ENCODE measurements at places on chromosomes 11 and 22.

DNA sequence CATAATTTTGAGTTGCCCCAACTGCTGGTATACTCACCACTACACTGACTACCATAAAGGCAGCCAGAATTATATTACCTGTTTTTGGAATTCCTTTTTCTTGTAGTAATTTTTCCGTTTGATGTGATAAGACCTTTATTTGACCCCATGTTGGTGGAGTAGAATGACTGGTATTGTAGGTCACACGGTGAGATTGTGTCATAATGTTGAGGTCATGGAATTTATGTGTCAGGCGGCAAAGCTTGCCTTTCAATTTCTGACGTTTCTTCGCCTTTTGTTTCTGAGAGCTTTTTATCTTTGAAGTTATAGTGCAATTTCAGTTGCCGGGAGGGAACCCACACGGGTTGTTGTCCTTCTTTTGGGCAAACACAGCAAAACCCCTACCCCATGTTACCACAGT, 13.0 kb downstream of the OR52K1 start:
- DNase-seq = no peak

GRCh38 chr11:24249921-24250320, 246.9 kb upstream of the LUZP2 start:
- DNase-seq = no peak

- DNase-seq = no peak
Measured at GRCh38 chr11:8814923-8815240, 96.1 kb upstream of the AKIP1 start.

DNA sequence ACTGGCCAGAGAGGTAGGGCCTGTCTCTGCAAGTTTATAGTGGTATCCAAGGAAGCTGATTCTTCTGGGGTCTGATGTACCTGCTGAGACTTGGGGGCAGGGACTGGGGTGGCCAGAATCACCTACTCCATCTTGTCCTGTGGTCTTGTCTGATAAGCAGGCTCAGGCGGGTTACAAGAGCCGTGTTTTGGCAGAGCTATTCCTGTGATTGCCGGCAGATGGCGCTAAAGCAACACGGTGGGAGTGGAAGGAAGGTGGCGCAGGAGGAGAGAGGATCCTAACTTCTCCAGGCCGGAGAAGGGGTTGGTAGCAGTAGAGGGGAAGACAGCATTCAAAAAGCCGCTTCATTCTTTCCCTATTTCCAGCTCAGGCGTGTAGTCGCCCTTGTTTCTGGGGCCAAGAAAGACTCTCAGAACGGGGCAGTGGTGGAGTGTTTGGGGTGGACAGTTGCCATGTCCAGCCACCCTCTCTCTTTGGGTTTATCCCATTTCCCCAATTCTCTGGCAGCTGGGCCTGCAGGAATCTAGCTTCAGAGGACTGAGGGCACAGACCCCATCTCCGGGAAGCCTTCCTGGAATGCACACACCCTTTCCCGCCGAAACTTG, 15.1 kb downstream of the CHRM1 start:
- DNase-seq = peak; percentile 81

GRCh38 chr11:60921777-60922335, 2.4 kb upstream of the TMEM132A start:
- no peak for DNase-seq

GRCh38 chr11:118060869-118061268, 16.0 kb upstream of the TMPRSS4 start:
- DNase-seq = no peak

- DNase-seq = no peak
Measured at GRCh38 chr11:40241524-40242051, 1217.9 kb downstream of the LRRC4C start.

DNA sequence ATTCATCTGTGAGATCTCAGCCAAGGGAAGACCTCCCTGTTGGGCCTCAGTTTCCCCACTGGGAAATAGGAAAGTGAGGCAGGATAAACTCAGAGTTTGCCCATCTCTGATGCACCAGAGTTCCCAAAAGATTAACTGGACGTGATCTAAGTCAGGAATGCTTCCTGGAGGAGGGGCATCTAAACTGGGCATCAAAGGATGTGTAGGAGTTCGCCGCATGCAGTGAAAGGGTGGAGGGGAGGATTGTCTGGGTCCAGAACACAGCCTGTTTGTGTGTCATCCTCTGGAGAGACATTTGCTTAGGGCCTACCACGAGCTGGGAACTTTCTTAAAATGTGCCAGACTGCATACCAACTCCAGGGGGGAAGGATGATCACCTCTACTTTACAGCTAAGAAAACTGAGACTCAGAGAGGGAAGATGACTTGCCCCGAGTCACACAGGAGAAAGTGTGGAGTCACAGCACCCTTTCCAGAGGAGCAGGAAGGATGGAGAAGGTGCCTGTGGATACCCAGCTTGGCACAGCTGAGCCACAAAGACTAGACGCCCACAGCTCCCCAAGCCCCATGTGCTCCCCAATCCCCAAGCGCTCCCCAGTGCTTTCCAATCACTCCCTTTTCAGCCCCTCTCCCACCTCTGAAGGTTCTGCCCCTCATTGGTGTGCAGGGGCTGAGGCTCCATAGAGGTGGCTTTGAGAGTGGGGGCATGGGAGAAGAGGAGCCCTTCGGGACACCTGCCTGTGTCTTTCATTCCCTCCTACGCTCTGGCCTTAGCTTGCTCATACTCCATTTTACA, 50.1 kb downstream of the MN1 start:
- no peak for DNase-seq

DNA sequence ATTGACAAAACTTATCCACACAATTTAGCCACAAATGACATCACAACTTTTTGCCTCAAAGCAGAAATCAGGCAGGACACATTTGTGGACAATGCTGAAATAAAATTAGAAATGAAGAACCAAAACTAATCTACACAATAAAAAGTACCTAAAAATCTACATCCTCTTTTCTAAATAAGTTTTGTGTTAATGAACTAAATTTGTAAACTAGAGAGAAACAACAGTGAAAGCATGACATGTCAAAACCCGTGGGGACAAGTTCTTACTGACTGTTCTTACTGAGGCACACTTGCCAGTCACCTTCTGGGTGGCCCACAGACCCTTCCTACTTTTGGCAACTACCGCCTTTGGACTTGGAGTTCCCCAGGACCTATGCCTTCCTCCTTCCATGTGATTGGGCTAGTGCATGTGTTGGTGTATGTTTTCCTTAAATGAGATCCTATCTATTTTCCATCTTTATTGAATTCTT, 60.7 kb upstream of the MUC15 start:
- no peak for DNase-seq

DNA sequence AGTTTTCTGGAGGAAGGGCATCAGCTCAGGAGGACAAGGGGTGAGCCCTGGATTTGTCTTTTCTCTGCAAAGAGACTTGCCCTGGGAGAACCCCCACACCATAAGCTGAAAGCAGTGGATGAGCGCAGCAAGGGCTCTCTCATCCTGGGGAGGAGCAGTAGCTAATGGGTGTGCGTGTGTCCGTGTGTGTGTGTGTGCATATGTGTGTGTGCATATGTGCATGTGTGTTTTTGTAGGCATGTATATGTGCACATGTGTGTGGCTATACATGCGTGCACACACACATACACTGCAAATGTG, 45.3 kb downstream of the SMIM38 start:
- no peak for DNase-seq

- no peak for DNase-seq
Measured at GRCh38 chr11:3840870-3841425, at the start of gene RHOG. Gene RHOG, minus strand, starts transcription at chr11:3840959. Its CDS starts 12,821 bp downstream, at chr11:3828138.

- no peak for DNase-seq
Measured at GRCh38 chr22:23220485-23221350, 40.4 kb downstream of the BCR start.

DNA sequence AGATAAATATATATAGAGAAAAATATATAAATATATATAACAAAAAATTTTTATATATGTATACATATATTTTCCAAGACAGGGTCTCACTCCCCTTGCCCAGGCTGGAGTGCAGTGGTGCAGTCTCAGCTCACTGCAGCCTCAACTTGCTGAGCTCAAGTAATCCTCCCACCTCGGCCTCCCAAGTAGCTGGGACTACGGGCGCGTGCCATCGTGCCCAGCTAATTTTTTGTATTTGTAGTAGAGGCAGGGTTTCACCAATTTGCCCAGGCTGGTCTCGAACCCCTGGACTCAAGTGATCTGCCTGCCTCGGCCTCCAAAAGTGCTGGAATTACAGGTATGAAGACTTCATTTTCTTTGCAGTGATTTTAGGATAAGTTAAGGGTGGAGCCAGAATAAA, 38.9 kb upstream of the SEPTIN5 start:
- no peak for DNase-seq

GRCh38 chr22:39325392-39325932, 6.0 kb upstream of the RPL3 start:
- no peak for DNase-seq

- DNase-seq = no peak
Measured at GRCh38 chr11:121521145-121522042, 68.6 kb upstream of the SORL1-AS1 start.

DNA sequence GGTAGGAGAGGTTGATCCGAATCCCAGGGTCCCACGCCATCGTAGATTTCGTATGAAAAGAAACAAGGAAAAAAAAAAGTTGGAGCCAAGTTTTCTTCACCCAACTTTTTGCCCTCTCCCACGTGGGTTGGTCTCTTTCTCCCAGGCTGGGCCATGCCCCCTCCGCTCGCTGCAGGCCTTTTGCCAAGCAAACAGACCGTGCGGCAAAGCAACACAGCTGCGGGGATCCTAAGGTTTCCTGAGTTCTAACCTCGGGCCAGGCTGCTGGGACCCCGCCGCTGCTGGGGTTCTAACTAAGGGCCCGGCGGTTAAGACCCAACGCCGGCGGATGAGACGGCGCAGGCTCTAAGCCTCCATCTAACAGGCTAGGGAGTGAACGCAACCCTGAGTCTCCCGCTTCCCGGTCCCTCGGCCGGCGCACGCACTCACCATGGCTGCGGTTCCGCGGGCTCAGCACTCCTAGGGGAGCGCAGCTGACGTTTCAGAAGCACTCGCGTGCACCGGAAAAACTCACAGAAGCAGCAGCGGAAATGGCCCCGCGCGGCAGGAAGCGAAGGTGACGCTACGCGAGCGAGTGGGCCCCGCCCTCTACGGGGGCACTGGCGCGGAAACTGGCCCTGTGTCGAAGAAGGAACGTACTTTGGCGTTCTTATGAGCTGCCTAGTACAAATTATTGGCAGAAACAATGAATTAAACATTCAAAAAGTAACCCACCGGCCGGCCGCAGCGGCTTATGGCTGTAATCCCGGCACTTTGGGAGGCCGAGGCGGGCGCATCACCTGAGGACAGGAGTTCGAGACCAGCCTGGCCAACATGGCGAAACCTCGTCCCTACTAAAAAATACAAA, at the start of gene SNU13:
SNU13 (minus strand) TSS at position 503 of the 847 bp plus-strand sequence; CDS start at position 432, 71 bp downstream.
- DNase-seq = peak; percentile 87

GRCh38 chr11:126194121-126194543, 17.3 kb downstream of the RPUSD4 start:
- DNase-seq = peak; percentile 26

DNA sequence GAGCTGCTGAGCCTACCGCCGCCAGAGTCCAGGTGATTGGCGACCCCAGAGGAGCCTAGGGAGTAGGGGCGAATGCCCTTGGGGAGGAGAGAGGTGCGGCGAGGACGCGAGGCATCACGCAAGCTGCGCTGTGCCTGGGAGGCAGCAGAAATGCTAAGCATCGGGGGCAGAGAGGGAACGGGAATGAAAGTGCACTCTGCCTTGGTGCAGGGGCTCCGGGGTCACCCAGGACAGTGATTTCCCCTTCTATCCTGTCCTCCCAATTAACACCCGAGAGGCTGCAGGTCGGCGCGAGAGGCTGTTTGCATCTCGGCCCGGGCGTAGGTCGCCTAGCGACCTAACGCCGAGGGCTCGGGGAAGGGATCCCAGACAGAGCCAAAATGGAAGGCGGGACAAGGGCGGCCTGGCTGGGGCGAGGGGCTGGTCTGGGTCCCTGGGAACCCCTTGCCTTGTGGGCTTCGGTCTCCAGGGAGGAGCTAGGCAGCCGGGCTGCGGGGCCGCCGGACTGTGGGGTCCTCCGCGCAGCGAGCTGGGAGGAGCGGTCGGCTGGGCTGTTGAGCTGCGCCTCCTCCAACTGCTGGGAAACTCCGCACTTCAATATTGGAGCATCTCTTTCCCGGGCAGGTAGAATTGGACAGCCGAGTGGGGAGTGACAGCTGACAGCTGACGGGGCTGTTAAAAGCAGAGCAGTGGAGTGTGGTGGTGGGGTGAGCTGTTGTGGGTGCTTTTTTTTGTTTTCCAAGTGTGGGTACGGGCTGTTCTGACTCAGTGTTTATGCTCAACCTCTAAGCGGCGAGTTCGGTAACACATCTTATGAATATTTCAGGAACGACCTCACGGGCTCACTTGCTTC, 657 bp downstream of the ELMOD1 start:
- no peak for DNase-seq

DNA sequence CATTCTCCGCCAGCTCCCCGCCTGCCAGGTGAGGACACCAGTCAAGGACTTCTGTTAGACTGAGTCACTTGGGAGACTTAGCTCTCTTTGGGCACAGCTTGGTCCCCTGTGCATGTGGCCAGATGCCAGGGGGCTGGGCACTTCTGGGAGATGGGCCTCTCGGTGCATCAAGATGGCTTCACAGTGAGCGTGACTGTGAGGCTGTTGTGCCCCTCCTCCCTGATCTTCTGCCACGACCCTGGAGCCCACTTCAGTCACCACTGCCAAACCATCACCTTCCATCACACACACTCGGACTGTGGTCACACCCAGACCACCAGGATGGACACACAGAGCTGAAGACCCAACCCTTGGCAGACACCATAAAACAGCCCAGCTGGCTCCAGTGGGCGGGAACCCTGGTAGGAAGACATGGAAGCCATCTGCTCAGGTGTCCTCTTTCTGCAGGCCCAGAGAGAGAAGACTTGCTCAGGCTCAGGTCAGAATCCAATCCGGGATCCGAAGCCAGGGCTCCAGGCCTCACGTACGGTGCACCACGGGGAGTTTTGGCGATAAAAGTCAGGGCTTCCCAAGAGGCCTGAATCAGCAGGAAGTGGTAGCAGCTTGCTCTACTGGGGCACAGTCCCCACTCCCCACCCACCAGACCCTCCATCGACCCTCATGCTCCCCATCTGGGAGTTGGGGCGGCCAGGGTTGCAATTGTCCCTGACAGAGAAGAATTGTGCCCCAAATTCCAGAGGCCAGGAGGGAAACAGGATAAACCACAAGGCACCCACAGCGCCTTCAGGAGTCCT, 29.8 kb upstream of the CD5 start:
- DNase-seq = no peak
